ENCODE measurements at places on chromosomes 12 and 14.

DNA sequence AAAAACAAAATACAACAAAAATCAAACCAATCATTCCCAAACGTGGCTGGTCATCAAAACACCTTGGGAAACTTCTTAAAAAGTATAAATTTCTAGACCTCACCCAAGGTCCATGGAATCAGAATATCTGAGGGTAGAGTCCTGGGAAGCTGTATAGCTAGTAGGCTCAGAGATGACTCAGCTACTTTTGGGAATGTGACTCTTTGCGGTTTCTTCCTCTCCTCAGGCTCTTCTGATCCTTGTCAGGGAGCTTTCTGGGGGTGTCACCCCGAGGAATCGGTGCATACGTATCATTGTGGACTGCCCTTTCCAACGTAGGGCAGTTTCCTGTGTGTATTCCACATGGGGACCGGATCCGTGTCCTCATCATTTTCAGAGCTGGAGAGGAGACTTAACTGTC is 14.8 kb downstream of the JDP2 start:
- no peak for DNase-seq

- DNase-seq, result no peak
These were observed 845 bp downstream of the L3HYPDH start for GRCh38 chr14:59483363-59483762.

DNA sequence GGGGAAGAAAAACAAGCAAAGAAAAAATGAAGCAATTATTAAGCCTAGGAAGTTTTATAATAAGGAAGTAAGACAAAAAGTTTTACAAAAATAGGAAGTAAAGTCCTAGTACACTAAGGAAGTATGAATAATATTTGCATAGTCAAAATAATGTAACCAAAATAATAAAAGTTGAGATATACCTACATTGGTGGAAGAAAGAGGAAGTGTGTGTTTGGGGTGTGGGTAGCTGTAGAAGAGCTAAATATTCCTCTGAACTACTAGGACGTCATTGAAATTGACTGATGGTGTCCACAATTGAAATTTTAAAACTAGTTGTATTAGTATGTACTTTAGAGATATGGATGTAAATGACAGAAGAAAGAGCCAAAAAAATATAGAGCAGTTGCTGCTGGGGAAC is 228.4 kb upstream of the OTX2 start:
- DNase-seq, result no peak

DNA sequence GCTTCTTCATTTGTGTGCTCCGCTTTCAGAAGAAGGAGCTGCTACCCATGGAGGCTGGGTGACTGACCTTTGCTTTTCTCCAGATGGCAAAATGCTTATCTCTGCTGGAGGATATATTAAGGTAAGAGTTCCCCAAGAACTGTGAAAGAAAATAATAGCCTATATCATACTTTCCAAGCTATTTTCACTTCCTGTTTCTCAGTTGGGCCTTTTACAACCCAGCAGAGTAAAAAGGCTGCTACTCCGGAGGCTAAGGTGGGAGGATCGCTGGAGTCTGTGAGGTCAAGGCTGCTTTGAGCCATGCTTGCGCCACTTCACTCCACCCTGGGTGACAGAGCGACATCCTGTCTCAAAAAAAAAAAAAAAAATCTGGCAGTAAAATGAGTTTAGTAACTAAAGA is 82.1 kb downstream of the APAF1 start:
- no peak for DNase-seq

DNA sequence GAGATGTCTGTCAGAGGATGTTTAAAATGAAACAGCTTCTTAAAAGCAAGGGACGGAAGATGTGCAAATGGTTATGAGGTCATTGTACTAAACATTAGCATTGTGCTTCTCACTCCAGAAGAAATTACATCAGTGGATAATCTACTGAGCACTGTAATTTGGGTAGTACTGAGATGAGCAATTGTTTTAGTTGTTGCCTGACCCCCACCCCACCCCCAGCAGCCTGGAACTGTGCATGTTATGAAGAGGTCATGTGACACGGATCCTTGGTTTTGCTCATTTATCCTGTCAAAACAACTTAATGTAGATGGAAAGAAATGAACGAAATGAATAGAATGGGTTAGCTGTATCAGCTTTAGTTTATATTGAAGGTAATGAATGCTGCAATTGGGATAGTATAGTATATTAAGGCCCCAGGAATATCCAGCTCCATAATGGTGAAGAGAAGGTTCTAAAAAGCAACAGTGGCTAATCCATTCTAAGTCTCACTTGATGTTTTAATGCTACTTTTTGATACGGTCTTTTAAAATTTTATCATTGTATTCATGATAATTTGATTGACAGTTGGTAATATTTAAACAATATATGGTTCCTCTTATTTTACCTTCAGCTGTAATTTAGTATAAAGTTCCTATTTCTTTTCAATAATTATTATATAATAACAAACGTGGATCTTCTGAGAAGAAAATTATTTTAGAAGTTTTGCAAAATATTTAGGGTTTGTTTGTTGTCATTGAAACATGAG is 58.5 kb downstream of the WNK1 start:
- DNase-seq, result no peak

DNA sequence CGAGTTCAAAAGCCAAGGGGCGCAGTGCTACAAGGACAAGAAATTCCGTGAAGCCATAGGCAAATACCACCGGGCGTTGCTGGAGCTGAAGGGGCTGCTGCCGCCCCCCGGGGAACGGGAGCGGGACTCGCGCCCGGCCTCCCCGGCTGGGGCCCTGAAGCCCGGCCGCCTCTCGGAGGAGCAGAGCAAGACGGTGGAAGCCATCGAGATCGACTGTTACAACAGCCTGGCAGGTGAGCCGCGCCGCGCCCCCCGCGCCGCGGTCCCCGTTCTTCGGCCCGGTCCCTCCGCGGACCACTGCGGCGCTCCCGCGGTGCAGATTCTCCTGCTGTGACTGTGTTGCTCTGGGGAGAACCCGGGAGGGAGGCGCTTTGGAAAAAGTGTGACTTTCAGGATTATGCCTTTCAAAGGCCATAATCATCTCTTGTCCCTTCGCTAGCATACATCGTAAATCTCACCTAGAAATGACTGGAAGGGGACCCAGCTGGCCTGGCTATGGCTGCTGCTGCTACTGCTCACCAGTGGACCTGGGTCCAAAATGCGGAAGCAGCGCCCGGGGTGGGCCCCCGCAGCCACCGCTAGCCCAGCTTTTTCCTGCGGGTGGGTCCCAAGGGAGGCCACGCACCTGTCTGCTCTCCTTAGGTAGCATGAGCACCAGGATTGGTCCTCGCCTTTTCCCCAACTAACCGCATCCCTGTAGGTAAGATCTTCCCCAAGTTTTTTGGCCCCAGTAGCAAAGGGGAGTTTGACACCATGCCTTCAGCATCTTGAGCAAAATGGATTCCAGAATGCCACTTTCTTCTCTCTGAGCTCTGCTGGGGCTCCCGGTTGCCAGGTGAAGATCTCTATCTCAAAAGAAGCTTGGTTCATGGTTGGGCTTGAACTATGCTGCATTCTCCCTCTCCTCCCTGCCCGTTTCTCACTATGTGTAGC is 853 bp downstream of the TTC9 start:
- DNase-seq, result no peak

- no peak for DNase-seq
These were observed 14.6 kb upstream of the UBC start for GRCh38 chr12:124928912-124929530.

DNA sequence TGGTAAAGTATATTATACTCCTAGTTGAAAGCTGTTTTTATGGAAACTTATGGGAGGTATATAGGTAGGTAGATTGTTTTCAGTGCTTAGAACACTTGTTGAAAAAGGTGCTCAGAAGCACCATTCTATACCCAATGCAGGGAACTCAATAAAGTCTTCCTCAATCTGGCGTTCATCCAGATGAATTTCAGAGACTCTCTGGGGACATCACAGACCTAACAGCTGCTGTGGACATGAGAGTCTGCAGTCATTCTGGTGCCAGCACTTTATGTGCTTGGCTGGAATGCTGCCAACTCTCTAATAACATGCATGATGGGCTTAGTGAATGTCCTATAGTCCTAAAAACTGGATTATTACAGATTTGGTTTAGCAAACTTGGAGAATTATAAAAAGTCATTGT is 115.9 kb downstream of the NTN4 start:
- DNase-seq, result peak; percentile 27
